ENCODE measurements at places on chromosomes 5 and 9. TPM values are rescaled to one million over a fixed set of nuclear protein-coding genes. Genes with fewer than 3 reads are reported as not detected.

DNA sequence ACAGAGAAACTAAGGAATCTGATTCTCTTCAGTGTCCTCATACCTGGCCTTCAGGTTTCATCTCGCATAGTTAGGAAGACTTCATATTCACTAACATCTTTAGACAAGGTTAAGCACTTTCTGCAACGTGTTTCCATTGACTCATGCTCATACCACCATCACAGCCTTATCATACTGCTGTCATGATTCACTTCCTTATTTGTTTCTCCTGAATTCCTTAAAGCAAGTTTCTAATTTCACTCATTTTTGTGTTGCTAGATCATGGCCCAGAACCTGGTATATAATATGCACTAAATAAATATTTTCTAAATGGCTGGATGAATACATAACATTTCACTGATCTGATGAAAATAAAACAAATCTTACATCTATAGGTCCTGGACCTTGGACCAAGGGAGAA lies 472.9 kb downstream of the PRELID2 start:
- no peak for DNase-seq

- no peak for DNase-seq
Measured at GRCh38 chr5:167598166-167598565, 693.3 kb upstream of the WWC1 start.

DNA sequence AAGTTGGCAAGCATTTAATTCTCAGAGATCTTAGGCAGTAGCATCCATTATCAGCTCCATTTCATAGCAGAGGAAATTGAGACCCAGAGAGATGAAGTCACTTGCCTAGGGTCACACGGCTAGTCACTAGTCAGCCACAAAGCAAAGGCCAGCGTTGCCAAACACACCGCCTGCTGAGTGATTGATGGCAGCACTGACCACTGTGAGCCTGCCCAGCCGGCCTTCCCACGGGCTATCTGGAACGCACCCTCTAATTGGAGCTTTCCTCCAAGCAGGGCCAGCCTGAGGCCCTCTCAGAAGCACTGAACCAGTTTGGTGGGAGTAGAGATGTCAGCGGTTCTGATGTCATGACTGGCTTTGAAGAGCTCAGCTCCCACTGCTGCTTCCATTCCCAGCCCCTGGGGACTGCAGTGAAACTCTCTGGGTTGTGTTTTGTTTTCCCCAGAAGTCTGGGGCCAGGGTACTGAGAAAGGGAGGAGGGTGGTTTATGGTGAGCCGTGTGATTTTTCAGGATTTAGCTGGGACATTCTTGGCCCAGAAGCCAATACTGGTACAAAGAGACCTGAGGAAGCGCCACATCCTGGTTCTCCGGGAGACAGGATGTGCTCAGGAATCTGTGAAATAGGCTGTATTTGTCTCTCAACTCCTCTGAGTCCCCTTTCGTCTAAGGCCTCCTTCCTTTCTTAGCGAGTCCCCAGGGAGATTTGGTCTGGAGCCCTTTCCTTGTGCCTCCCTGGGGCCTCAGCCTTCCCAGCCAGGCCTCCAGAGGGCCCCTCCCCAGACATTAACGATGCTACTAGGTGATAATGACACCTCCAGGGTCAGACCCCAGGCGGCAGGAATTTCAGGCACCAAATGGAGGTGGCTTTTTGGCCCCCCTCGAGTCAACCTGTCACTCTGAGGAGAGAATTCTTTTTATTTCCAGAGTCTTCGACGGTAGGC lies 44.5 kb downstream of the SPRY4 start:
- peak; percentile 39 for DNase-seq

DNA sequence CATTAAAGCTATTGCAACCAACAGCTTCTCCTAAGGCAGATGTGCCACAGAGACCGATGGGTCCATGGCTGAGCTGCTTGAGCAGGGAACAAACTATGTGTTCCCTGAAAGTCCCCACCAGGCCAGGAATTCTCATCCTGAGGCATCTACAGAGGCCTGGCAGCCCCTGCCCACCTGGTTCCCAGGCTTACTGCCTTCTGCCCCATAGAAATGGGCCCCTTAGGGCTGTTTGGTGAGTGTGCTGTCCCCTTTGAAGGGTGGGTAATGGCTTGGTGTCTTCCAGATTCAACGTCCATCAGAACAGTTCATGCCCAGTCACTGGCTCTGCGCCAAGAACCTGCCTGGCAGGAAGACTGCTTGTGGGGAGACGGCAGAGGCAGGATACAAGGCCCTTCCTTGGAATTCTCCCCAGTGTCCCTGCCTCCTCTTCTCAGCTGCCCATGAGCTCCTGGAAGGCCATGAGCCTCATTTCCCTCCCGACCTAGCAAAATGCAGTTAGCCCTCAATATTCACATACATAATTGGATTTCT lies 3.8 kb upstream of the COL27A1 start:
- DNase-seq = no peak

DNA sequence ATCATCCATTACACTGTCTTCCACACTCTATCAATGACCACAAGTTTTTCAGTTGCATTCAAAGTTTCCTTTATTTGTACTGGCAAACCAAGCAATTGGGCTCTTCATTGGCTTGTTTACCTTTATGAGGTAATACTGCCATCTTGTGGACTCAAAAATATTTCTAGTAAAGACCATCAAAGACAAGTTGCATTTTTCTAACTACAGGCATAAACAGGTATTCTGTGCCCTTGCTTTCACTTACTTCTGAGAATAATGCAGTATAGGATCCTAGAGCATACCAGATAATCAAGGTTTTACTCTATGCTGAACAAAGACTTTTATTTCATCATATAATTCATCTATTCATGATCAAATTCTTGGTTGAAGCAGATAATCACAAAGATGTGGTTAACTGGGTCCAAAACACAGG lies 173.7 kb upstream of the POU5F2 start:
- DNase-seq = no peak

DNA sequence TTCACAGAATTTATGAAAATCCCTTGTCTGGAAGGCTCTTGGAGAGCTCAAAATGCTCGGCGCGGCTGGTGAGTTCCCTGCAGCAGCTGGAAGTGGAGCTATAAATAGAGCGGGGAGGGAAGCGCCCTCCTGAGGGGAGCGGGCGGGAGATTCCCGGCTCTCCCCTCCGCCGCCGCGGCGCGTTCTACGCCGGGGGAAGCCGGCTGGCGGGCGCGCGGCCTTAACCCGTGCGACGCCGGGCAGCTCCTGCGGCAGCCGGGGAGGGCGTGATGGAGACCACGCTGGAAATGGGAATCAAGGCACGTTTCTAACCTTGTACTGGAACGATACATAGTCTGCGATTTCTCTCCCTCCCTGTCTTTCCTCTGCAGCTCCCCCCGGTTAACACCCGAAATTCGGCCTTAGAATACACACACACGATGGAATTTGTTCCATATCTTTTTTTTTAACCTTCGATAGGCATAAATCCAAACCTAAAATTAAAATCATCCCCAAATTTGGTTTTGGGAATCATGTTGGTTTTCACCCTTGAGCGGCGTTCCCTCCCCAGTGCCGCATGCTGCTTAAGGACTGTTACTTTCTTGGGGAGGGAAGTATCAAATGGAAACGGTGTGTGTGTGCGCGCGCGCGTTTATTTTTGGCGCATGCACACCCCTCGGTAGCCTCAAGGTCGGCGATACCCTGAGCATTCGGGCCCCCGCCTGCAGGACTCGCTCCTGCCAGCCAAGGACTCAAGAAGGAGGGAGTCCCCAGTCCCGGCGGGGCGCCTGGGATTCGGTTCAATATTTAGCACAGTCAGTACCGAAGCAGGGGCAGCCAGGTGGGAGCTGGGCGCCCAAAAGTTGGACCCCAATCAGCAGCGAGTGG lies 306.3 kb upstream of the KCNN2 start:
- peak; percentile 69 for DNase-seq

- DNase-seq = no peak
Measured at GRCh38 chr5:132681476-132681831, 7.7 kb downstream of the IL4 start.

- no peak for DNase-seq
Measured at GRCh38 chr5:86679529-86679928, 61.8 kb downstream of the COX7C start.

DNA sequence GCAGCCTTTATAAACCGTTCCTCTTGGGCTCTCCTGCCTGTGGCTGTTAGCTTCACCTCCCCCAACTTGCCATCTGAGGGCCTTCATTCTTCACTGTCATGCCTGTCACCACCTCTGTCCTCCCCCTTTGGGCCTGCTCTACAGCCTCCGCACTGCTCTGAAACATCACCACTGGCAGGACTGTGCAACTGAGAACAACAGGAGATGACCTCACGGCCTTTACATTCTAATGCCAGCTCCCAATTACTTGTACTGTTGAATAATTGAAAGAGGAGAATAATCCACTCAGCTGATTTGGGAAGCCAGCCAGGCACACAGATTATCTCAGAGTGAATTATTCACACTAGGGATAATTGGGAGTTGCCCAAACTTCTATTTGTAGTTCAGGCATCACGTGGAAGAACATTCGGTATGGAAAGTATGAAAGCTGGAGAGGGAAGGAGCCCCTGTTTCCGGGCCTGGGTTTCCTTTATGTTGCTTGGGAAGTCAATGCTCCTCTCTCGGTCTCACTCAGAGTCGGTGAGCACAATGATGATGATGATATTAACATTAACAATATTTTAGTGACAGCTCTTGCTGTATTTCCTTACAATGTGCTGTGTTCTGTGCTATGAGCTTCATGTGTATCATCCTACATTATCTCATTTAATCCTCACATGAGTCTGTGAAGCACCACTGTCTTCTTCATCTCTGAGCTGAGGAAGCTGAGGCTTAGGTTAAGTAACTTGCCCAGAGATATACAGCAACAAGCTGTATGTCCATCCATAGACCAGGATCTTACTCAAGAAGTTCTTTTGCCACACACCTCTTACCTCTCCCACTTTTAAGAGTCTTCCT lies 99.3 kb upstream of the LRRTM2 start:
- peak; percentile 75 for DNase-seq

The MAP3K1 gene
- total RNA-seq = 21.2 TPM

The GRXCR2 gene
- not detected for total RNA-seq

The KIF3A gene
- total RNA-seq = 9.2 TPM

The OTP gene
- not detected for total RNA-seq

The GDNF gene
- 2.7 TPM for total RNA-seq

The FOXD4L3 gene
- 0.12 TPM for total RNA-seq

All from ovary (tissue), 10 donors.